Thoracic aorta (tissue), 2 donors: ENCODE measurements at places on chromosomes 11 and 22.
A peak's percentile ranks its signal among the peaks of the same experiment; 100 is the strongest.

DNA sequence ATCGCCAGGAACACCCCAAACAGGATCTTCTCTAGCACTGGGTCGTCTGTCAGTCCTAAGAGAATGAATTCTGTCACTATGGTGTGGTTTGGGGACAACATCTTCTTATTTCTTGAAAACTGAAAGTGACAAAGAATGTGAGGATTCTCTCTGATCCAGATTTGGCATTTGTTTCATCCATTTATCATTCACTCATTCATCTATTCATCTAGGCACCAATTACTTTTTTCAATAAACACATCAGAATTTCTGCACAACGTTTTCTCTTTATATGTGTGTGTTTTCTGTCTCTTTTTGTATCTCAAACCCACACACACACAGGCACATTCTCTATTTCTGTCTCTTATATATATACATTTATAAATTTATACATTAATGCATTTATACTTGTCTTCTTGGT lies at the start of gene OR5M10:
OR5M10 (minus strand) TSS at position 101 of the 400 bp plus-strand sequence; CDS start at position 101, 0 bp downstream.
- H3K4me1 ChIP-seq: no peaks in the 10 kb centered on the region
- no peaks in the 10 kb centered on the region for H3K27me3 ChIP-seq
- H3K27ac ChIP-seq: no peak within 1 kb of the TSS

- no peaks in the 10 kb centered on the region for H3K36me3 ChIP-seq
- H3K4me1 ChIP-seq: no peaks in the 10 kb centered on the region
- no peaks in the 10 kb centered on the region for H3K27me3 ChIP-seq
- no peak overlapping the region for H3K27ac ChIP-seq
- no peak overlapping the region for H3K4me3 ChIP-seq
These were observed 4.9 kb upstream of the OR52W1 start for GRCh38 chr11:6194065-6194581.

DNA sequence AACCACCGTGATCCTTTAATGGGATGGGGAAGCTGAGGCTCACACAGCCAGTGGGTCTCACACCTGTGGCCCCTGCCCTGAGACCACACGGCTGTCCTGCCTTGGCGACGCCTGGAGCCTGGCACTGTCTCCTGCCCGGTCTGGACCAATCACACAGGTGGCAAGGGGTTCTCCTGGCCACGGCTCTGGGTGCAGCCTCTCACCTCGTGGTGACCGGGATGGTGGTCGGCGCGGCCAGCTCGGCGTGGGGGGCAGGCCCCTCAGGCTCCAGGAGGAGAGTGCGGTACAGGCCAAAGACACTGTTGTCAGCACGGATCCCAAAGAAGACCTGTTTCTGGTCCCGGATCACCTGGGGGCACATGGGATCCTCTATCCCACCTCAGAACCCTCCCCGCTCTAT lies 8.7 kb downstream of the ANO9 start:
- no peak for DNase-seq
- H3K27me3 ChIP-seq: no peaks in the 10 kb centered on the region
- no peaks in the 10 kb centered on the region for H3K4me1 ChIP-seq
- H3K27ac ChIP-seq: no peak overlapping the region
- no peaks in the 10 kb centered on the region for H3K36me3 ChIP-seq

GRCh38 chr11:110297726-110298300 lies 1.4 kb upstream of the RDX start:
- H3K36me3 ChIP-seq: no peaks in the 10 kb centered on the region
- no peaks in the 10 kb centered on the region for H3K27me3 ChIP-seq
- no peak overlapping the region for H3K27ac ChIP-seq
- DNase-seq: no peak

- H3K36me3 ChIP-seq: no peaks in the 10 kb centered on the region
- no peak overlapping the region for H3K27ac ChIP-seq
- no peak for DNase-seq
- H3K4me1 ChIP-seq: no peaks in the 10 kb centered on the region
- H3K4me3 ChIP-seq: no peak overlapping the region
These were observed 798.7 kb downstream of the TBC1D22A start for GRCh38 chr22:47561115-47561675.

DNA sequence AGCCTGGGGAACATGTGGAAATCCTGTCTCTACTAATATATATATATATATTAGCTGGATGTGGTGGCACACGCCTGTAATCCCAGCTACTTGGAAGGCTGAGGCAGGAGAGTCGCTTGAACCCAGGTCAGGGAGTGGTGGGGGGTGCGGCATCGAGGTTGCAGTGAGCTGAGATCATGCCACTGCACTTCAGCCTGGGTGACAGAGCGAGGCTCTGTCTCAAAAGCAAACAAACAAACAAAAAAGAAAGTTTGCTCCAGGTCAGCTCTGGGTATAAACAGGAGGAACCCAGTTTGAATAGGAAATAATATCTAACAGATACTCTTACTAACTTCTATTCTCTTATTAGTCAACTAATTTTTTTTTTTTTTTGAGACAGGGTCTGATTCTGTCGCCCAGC lies 34.3 kb upstream of the CECR2 start:
- H3K27ac ChIP-seq: no peak overlapping the region
- H3K4me3 ChIP-seq: no peak overlapping the region
- no peaks in the 10 kb centered on the region for H3K36me3 ChIP-seq
- no peak for DNase-seq
- H3K4me1 ChIP-seq: no peaks in the 10 kb centered on the region

DNA sequence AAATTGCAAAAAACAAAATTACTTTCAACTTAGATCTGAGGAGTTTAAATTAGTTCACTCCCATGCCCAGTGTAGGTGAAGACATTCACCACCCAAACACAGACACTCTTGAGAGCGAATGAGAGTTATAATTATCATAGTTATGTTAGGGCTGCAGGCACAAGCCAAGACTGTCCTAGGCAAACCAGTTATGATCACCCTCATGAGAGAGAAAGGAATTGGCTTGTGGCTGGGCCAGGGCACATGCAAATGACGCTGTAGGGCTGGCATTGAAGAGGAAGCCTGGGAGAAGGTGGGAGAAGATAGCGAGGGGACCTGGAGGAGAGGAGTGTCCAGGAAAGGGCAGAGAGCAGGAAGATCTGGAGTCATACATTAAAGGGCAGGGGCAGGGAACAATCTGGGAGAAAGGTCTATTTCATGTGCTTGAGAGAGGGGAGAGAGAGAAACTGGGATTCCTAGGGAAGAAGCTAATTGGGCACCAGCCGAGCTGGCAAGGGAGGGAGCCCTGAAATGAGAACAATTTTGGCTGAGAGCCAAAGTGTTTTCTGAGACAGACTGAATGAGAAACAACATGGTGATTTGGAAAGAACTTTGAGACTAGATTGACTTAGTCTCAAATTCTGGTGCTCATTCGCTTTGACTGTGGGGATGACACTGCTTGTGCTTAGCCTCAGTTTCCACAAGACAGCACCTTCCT lies 279.9 kb downstream of the KIRREL3 start:
- no peaks in the 10 kb centered on the region for H3K27me3 ChIP-seq
- no peak overlapping the region for H3K4me3 ChIP-seq
- DNase-seq: no peak
- H3K36me3 ChIP-seq: no peaks in the 10 kb centered on the region

- peaks cover 30% of the 10 kb centered on the region for H3K4me1 ChIP-seq
- H3K27ac ChIP-seq: no peak overlapping the region
These were observed 5.7 kb downstream of the LRP4 start for GRCh38 chr11:46912526-46913150.

- peaks cover 22% of the 10 kb centered on the region for H3K36me3 ChIP-seq
- H3K4me1 ChIP-seq: peaks cover 35% of the 10 kb centered on the region
- H3K27me3 ChIP-seq: no peaks in the 10 kb centered on the region
- H3K27ac ChIP-seq: peak overlapping the region; percentile 94
- peak overlapping the region; percentile 92 for H3K4me3 ChIP-seq
These were observed 1.0 kb downstream of the ANKRD42 start for GRCh38 chr11:83194281-83195142.

- no peaks in the 10 kb centered on the region for H3K36me3 ChIP-seq
- no peak overlapping the region for H3K27ac ChIP-seq
- H3K27me3 ChIP-seq: no peaks in the 10 kb centered on the region
- DNase-seq: no peak
- H3K4me3 ChIP-seq: no peak overlapping the region
These were observed 110.6 kb upstream of the NECTIN1 start for GRCh38 chr11:119839476-119840133.

- no peaks in the 10 kb centered on the region for H3K36me3 ChIP-seq
- peak within 1 kb of the TSS; percentile 86 for H3K4me3 ChIP-seq
- peak within 1 kb of the TSS; percentile 94 for H3K27ac ChIP-seq
These were observed at the start of gene CPT1A for GRCh38 chr11:68841718-68842426. Gene CPT1A, minus strand, starts transcription at chr11:68841916. Its CDS starts 26,442 bp downstream, at chr11:68815474.

DNA sequence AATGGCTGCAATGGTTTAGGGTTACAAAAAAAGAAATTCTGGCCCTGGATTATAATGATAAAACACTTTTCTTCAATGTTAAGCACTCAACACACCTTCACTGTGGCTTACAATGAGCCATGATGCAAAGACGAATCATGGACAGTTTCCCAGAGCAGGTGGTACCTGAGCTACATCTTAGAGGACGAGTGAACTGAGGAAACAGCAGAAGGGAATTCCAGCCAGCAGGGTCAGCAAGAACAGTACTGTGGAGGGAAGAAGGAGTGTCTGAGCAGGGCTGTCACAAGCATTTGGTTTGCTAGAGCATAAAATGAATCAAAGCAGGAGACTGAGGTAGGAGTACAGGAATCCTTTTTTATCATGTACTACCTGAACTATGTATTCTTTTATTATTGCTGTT lies 332.8 kb upstream of the C11orf87 start:
- H3K36me3 ChIP-seq: no peaks in the 10 kb centered on the region
- DNase-seq: no peak
- no peak overlapping the region for H3K27ac ChIP-seq
- peaks cover 3% of the 10 kb centered on the region for H3K4me1 ChIP-seq

GRCh38 chr22:36649066-36649465 lies 54.5 kb downstream of the CACNG2 start:
- DNase-seq: no peak
- H3K4me1 ChIP-seq: no peaks in the 10 kb centered on the region
- H3K27ac ChIP-seq: no peak overlapping the region
- H3K4me3 ChIP-seq: no peak overlapping the region

GRCh38 chr11:86799680-86800075 lies 664 bp upstream of the PRSS23 start:
- peak overlapping the region; percentile 86 for H3K4me3 ChIP-seq
- no peaks in the 10 kb centered on the region for H3K27me3 ChIP-seq

DNA sequence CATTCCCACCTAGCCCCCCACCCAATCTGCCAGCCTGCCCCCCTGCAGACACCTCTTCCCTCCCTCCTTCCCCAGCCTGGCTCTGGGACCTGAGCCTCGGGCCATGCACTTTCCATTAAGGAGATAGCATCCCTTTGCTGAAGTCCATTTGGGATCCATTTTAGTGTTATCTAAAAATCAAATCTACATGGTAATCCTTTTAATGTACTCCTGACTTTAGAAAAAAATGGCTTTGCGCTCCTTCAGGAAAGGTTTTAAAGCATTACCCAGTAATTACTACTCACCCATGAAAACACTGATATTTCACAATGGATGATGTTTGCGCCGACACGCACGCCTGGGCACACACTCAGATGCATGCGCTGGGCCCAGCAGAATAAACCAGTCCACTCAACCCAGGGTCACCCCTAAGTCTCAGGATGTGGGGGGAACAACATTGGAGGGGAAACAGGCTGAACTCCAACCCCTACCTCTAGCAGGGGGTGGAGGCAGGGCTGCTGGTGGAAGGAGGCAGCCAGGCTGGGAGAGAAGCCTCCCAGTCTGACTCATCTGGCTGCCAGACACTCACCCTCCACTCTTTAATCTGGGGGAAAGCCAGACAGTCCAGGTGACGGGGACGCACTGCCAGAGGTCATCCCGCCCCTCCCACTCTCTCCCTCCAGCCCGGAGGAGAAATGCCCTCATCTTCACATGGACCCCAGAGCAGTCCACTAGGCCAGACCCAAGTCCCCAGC lies 29.8 kb downstream of the LMO1 start:
- H3K4me3 ChIP-seq: no peak overlapping the region
- H3K36me3 ChIP-seq: no peaks in the 10 kb centered on the region
- no peak overlapping the region for H3K27ac ChIP-seq
- DNase-seq: no peak

GRCh38 chr11:83571302-83571701 lies 285.1 kb upstream of the CCDC90B start:
- no peaks in the 10 kb centered on the region for H3K4me1 ChIP-seq
- H3K27ac ChIP-seq: no peak overlapping the region
- H3K4me3 ChIP-seq: no peak overlapping the region
- DNase-seq: no peak
- no peaks in the 10 kb centered on the region for H3K36me3 ChIP-seq
- H3K27me3 ChIP-seq: no peaks in the 10 kb centered on the region

DNA sequence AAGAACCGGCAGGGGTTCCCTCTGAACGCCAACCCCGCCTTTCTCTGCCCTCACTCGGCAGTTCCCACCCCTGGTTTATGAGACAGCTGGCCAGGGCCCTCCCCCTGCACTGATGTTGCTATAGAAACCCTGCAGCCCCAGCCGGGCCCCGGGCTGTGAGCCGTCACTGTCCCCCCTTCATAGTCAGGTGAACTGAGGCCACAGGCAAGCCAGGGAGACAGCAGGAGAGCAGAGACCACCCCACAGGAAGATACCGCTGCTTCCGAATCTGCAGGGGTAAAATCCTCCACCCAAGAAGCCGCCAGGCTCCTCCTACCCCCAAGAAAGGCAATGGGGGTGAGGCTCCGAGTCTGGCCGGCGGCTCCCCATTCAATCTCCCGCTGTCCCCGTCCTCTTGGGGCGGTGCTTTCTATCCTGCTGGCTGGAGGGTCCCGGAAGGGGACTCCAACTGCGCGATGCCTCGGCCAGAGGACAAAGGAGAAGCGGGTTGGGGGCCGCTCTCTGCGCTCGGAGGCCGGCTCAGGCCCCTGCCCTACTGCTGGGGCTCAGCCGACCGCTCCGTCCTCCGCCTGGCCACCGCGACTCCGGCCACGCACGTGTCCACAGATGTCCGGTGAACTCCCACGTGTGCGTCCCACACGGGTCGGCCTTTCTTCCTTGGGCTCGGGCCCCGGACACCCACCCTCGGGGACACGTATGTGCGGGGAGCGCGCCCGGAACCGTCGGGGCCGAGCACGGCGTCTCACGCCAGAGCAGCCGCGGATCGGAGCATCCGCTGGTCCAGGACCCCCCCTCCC lies 587 bp downstream of the SLC25A22 start:
- peaks cover 12% of the 10 kb centered on the region for H3K36me3 ChIP-seq
- peaks cover 27% of the 10 kb centered on the region for H3K4me1 ChIP-seq
- no peaks in the 10 kb centered on the region for H3K27me3 ChIP-seq
- peak overlapping the region; percentile 86 for H3K4me3 ChIP-seq
- DNase-seq: no peak

DNA sequence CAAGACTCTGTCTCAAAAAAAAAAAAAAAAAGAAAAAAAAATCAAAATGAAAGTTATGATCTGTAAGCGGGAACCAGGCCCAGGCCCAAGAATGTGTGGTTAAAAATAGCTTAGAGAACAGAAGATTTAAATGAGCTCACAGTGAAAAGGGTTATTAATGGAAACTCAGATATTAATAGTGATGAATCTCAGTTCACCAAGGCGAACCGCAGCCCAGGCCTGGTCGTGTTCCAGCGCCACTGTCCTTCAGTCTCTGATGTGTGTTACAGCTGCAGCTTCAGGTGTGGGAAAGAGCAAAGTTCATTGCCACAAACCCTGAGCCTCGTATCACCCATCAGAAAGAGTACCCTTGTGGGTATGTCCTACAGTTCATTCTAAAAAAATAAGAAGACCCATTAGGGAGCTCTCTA lies 107.1 kb downstream of the GAB2 start:
- peak; percentile 33 for DNase-seq
- peak overlapping the region; percentile 13 for H3K27ac ChIP-seq
- peaks cover 37% of the 10 kb centered on the region for H3K4me1 ChIP-seq

GRCh38 chr22:40976866-40977700 lies 25.9 kb downstream of the RBX1 start:
- no peaks in the 10 kb centered on the region for H3K4me1 ChIP-seq
- H3K27ac ChIP-seq: no peak overlapping the region
- DNase-seq: no peak
